Uterus (tissue), 4 donors: ENCODE measurements at places on chromosomes 12 and 14.

GRCh38 chr14:75283162-75283832 is 4.7 kb downstream of the FOS start:
- no peak for DNase-seq

GRCh38 chr12:92506891-92507290 is 195.9 kb upstream of the PLEKHG7 start:
- DNase-seq, result no peak

DNA sequence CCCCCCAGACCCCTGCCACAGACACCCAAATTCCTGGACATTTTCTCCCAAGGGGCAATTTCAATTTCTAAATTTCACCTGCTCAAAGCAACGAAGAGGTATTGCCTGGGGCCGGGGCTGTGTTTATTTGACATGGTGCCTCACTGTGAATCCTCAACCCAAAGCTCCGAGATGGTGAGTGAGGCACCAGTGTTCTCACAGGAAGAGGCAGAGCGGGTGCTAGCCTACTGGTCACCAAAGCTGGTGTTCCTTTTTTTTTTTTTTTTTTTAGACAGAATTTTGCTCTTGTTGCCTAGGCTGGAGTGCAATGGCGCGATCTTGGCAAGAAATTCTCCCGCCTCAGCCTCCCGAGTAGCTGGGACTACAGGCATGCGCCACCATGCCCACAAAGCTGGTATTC is 14.8 kb upstream of the SH2B3 start:
- no peak for DNase-seq

DNA sequence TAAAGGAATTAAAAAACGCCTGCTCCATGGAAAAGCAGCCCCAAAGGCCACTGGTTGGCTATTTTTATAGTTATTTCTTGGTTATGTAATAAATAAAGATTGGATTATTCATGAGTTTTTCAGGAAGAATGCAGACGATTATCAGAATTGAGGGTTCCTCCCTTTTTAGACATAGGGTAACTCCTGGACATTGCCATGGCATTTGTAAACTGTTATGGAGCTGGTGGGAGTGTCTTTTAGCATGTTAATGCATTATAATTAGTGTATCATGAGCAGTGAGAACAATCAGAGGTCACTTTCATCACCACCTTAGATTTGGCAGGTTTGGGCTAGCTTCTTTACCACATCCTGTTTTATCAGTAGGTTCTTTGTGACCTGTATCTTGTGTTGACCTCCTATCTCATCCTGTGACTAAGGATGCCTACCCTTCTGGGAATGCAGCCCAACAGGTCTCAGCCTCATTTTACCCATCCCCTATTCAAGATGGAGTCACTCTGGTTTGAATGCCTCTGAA is 728.7 kb downstream of the GALC start:
- no peak for DNase-seq

GRCh38 chr12:39975374-39975918 is 130.4 kb downstream of the SLC2A13 start:
- no peak for DNase-seq

- no peak for DNase-seq
Observed at GRCh38 chr14:33933386-33933933, 17.4 kb downstream of the EGLN3 start.

GRCh38 chr12:83538361-83538965 is 851.8 kb downstream of the TMTC2 start:
- DNase-seq, result no peak

DNA sequence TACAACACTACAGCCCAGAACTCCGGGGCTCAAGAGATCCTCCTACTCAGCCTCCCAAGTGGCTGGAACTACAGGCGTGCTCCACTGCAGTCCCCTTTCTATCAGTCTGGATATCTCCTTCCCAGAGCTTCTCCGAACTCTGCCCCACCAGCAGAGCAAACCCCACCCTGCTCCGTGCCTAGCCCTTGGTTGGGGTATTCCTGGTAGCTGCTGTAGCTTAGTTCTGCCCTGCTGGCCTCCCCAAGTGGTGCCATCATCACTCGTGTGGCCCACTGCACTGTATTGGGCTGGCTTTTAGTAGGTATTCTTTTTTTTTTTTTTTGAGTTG is 9.5 kb downstream of the HSP90AA1 start:
- DNase-seq, result no peak

GRCh38 chr12:124098101-124098757 is 125.2 kb downstream of the ZNF664 start:
- no peak for DNase-seq

DNA sequence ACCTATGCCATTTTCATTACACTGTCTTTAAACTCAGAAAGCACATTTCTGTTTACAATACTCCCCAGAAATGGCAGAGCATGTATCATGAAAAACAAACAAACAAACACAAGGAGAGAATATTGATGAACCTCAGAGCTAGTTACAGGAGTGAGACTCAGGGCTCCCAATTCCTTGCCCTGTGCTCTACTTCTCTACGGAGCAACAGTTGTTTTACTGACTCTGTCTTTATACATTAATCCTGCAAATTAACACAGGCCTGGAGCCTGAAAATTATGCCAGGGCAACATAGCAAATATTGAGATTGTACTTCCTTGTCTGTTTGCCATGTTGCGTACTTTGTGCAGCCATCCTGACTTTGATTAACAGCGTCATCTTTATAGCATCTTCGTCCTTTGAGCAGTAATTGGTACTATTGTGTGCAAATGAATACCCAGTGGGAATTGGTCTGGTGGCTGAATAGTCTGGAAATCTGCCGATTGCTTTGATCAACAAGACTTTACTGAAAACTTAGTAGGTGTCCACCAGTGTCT is 15.2 kb upstream of the AKAP6 start:
- no peak for DNase-seq

DNA sequence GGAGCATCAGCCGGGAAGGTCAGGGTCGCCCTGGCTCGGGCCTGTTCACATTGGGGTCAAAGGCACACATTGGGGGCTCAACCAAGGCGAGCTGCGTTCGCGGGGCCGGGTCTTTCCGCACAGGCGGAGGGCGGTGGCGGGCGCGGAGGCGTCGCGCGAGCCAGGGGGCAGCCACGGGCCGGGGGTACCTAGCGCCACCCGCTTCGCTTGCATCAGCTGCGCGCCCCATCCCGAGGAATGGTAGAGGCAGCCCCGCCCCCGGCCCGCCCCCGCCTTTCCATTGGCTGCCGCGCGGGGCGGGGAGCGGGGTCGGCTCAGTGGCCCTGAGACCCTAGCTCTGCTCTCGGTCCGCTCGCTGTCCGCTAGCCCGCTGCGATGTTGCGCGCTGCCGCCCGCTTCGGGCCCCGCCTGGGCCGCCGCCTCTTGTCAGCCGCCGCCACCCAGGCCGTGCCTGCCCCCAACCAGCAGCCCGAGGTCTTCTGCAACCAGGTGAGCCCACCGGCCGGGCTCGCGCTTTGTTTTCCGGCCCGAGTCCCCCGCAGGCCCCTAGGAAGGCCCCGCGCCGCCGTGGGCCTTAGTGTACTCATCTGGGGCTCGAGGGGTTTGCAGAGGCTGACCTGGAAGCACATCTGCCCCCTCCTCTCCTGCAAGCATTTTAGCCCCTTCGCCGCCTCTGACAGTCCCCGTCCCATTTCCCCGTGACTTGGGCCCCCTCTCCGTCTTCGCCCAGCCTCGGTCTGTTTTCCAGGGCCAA is at the start of gene ALDH2:
TSS of gene ALDH2 (plus strand) at position 326 of the 754 bp plus-strand sequence. CDS start at position 376, 50 bp downstream.
- peak; percentile 81 for DNase-seq

DNA sequence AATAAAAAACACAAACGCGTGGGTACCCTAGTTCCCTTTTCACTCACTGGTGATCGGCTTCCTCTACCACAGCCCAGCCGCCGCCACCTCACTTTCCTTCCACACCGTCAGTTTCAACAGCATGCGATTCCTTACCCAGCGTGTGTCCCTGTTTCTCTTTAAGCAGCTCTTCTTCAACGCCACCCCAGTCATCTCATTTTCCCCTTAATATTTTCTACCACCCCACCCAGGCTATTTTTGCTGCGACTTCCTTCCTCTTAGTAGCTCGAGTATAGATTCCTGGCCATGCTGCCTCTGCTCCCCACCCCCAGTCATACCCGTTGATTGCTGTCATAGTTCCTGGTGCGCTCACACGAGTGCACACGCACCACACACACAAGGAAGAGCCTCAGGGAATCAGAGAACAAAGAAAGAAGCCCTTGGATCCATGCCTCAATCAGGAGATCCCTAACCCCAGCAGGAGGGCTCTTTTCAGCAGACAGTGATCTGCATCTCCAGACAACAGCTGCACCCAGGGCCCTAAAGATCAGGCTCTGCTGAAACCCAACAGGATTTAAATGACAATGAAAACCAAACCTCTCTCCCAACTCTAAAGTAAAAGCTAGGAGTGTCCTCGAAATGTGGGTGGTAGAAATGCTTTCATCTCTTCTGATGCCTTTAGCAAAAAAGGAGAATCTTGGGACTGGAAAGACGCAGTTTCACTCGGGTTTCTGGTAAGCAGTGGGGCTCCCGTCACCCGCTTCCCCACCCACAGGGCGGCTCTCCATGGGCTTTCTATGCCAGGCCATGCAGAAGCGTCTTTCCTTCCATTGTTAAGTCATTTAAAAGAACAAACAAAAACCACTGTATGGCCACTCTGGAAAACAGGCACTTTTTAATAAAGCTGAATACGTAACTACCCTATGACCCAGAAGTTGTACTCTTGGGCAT is 23.8 kb downstream of the VPS37B start:
- DNase-seq, result peak; percentile 51

DNA sequence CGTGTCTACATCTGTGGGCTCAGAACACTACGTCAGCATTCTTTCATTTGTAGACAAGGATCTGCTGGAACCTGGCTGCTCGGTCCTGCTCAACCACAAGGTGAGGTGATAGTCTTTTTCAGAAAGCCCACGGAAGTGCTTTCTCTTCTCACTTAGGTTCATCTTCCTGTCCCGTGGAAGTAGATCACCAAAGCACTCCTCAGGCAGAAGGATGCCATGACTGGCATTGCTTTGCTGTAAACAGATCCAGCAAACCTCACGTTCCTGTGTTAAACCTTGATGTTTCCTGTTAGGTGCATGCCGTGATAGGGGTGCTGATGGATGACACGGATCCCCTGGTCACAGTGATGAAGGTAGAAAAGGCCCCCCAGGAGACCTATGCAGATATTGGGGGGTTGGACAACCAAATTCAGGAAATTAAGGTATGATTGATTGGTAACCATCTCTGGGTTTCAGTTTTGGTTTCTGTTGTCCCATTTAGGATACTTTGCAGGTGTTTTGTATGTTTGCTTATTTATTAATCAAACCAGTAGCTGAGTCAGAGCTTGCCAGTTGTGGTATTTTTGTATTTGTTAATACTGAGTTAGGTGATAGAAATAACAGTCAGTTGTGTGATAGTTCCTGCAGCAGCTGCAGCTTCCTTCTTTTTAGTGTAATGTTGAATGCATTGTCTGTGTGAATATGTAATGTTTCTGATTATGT is 7.5 kb downstream of the PSMC1 start:
- DNase-seq, result no peak

DNA sequence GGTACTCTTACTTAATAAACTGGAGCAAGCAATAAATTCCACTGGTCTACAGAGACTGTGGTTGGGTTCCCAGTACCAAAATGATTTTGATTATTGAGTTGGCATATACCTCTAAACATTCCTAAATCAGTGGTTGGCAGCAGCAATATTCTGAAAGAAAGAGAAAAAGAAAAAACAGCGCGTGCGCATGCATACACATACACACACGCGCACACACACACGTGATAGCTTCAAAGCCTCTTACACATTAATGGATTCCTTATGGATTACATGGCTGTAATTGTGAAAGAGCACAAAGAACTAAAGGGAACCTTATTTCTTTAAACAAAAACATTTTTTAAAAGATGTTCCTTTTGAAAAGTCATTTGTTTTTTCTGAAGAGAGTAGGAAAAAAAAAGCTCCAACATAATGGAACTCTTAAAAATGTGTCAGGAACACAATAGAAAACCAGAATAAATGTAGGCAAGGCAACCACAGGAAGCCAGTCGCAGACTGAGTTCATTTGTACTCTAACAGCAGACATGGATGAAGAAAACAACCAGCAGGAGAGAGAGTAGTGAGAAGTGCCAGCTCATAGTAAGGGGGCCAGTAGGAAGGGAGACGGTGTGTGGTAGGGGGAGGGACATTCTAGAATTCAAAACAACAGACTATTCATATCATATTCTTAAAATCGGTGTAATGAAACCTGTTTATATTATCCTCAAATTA is 80.0 kb downstream of the DRAM1 start:
- no peak for DNase-seq

DNA sequence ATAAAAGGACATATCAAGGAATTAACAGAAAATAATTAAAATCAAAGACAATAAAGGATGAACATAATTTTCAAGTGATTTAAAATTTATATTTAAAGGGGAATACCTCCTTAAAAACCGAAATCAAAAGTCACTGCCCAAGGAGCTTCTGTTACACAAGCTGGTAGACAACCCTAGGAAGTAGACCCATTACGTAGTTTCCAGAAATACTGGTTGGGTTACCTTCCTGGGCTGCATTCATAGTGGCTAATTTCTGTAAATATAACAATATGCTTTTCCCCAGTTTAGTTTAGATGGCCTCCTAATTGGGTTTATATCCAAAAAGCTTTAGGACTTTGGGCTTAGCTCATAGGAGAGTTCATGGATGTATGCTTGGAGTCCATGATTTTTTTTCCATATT is 2.1 kb upstream of the EDDM3A start:
- no peak for DNase-seq

DNA sequence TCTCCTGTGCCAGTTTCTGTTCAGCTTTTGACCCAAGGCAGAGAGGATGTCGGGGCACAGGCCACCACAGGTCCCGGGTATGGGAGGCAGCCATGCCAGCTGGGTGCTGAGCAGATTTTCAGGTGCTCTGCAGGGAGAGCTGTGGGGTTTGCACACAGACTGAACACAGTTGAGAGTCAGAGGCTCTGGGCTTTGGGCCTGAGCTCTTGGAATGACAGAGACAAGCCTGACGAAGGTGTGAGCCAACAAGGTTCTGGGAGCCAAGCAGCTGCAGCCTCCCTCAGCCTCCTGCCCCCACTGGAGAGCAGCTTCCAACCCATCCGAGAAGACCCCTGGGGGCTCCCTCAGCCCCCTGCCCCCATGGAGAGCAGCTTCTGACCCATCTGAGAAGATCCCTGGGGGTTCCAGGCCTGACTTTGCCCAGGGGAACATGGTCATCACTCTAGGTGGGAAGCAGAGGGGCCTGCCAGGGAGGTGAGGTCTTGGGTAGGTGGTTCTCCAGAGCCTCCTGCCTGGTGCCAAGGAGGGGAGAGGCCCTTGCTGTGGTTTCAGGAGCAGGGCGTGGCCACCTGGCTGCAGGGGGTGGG is 13.8 kb downstream of the FBRSL1 start:
- no peak for DNase-seq

- no peak for DNase-seq
Observed at GRCh38 chr12:122293081-122293480, 26.8 kb upstream of the VPS33A start.

DNA sequence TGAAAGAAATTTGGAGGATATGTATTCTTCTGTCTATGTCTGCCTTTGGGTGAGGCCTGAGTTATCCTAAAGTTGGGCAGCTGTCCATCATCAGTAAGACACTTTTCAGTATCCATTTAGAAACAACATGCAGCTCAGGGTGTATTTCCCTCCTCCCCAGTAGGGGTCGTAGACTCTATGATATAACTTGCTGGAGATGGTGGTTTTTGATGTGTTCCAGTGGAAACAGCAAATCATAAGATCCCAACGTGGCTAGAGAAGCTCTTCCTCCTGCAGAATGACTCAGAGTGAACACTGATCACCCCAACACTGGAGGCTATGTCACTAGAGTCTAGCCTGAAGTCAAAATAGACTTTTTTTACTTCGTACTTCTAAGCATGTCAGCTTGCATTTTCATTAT is 331.6 kb upstream of the STXBP6 start:
- DNase-seq, result no peak

GRCh38 chr12:94435511-94435927 is 24.1 kb downstream of the CEP83 start:
- DNase-seq, result no peak
